ENCODE measurements at places on chromosomes 6 and 20. TPM values are rescaled to one million over a fixed set of nuclear protein-coding genes. Genes with fewer than 3 reads are reported as not detected.

Gene KATNA1
- 18.4 TPM for total RNA-seq

Gene EEF1A2
- total RNA-seq: 0.74 TPM

- DNase-seq: no peak
These were observed 37.7 kb upstream of the CENPW start for GRCh38 chr6:126302191-126302590.

GRCh38 chr20:42443200-42443599 is 746.5 kb downstream of the PTPRT start:
- DNase-seq: no peak

GRCh38 chr6:144898741-144899140 is 613.6 kb downstream of the UTRN start:
- DNase-seq: no peak

- DNase-seq: no peak
These were observed 3.5 kb upstream of the DEFB110 start for GRCh38 chr6:50025258-50025657.

GRCh38 chr6:48110436-48111142 is 408 bp downstream of the PTCHD4 start:
- DNase-seq: no peak

GRCh38 chr6:167781066-167781767 is 45.5 kb upstream of the AFDN start:
- DNase-seq: no peak

DNA sequence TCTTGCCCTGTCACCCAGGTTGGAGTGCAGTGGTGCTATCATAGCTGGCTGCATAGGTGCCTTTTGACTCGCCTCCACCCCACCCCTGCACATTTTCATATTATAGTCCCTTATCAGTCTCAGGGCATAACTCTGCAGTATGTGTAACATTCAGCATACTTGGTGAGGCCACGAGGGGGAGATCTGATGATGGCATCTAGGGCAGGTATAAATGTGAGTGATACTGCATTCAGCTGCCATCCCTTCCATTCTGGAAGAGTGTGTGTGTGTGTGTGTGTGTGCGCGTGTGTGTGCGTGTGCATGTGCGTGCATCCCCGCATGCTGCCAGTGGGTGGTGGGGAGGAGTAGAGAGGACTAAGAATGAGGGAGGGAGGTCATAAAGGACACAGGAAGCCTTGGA is 81.4 kb downstream of the JARID2 start:
- peak; percentile 27 for DNase-seq

All from activated T-cell treated with anti-CD3 and anti-CD28 coated beads, Interleukin-2, amount 50 U/mL, for 4 hours (primary cell).